ENCODE measurements at places on chromosomes 1 and 21. TPM values are rescaled to one million over a fixed set of nuclear protein-coding genes. Genes with fewer than 3 reads are reported as not detected.

SPATA17 gene
- total RNA-seq: 0.59 TPM

GRCh38 chr1:19202396-19202795 lies 7.7 kb downstream of the UBR4 start:
- DNase-seq: no peak

SPRR2A gene
- total RNA-seq: 1.6 TPM

BRWD1 gene
- total RNA-seq: 112 TPM

- no peak for DNase-seq
Observed at GRCh38 chr1:90457985-90458384, 259.1 kb downstream of the BARHL2 start.

HUNK gene
- total RNA-seq: 5.5 TPM

- DNase-seq: no peak
Observed at GRCh38 chr1:232335261-232335660, 294.7 kb downstream of the SIPA1L2 start.

GRCh38 chr1:69737527-69738185 lies 169.9 kb downstream of the LRRC7 start:
- peak; percentile 18 for DNase-seq

GRCh38 chr1:80917826-80918225 lies 882.9 kb upstream of the ADGRL2 start:
- DNase-seq: no peak

- no peak for DNase-seq
Observed at GRCh38 chr21:29726044-29726443, 213.8 kb downstream of the GRIK1 start.

DNA sequence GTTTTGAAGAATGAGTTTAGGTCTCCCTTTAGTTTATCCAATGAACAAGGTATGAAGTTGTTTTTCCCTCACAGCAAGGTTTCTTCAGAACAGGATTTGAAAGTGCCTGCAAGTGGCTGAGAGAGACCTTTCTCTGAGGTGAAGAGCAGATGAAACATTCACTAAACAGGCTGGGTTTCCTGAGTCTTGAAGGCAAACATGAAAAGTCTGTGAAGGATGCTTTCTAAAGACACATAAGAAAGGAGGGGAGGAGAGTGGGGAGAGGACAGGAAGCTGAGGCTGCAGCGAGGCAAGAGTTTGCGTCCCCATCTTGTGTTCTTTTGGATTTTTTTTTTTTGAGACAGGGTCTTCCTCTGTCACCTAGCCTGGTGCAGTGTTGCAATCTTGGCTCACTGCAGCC lies 95.7 kb upstream of the SIM2 start:
- no peak for DNase-seq

GRCh38 chr1:66360285-66360724 lies 173.6 kb upstream of the SGIP1 start:
- DNase-seq: no peak

RIPK4 gene
- 12.5 TPM for total RNA-seq

GPR25 gene
- not detected for total RNA-seq

EXO1 gene
- 5.9 TPM for total RNA-seq

CCDC24 gene
- total RNA-seq: 2.0 TPM

GRCh38 chr1:86429122-86429725 lies 5.3 kb downstream of the CLCA2 start:
- DNase-seq: no peak

GRCh38 chr21:40905251-40905650 lies 58.3 kb upstream of the DSCAM start:
- no peak for DNase-seq

- DNase-seq: no peak
Observed at GRCh38 chr1:245108246-245108645, 46.5 kb upstream of the KIF26B start.

AMY1B gene
- not detected for total RNA-seq

- no peak for DNase-seq
Observed at GRCh38 chr1:50453266-50453665, 30.0 kb upstream of the DMRTA2 start.

DNA sequence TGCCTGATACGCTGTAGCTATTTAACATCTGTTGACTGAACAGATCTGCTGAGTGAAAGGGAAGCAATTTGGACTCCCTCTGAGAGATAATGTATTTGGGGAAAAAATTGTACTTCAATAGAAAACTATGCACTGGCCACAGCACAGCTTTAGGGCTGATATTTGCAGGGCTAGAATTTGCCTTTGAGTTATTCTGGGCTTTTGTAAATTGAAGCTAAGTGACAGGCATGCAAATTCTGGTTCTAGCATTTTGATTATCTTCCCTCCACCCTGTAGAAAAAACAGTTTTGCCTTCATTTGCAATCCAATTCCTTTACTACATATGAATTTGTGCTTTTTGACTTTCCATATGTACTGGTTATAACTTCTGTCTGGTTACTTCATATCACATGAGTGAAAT lies 7.9 kb downstream of the KYAT3 start:
- DNase-seq: peak; percentile 68

DNA sequence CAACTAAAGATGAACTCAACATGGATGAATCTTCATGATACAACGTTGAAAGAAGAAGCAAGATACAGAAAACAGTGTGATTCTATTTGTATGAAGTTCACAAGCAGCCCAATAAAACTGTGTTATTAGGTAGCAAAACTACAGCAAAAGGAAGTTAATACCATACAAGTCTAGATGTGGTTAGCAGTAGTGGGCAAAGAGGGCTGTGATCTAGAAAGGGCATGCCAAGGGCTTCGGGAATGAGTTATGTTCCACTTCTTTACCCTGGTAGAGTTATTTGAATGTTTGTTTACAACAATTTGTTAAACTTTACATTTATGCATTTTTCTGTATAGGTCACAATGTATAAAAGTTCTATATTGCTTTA lies 9.2 kb downstream of the TNFRSF9 start:
- no peak for DNase-seq

C1orf87 gene
- 0.20 TPM for total RNA-seq

CDK11A gene
- 25.4 TPM for total RNA-seq

OR14K1 gene
- not detected for total RNA-seq

- no peak for DNase-seq
Observed at GRCh38 chr21:15211491-15212133, 146.8 kb upstream of the NRIP1 start.

GALE gene
- 8.3 TPM for total RNA-seq

DNA sequence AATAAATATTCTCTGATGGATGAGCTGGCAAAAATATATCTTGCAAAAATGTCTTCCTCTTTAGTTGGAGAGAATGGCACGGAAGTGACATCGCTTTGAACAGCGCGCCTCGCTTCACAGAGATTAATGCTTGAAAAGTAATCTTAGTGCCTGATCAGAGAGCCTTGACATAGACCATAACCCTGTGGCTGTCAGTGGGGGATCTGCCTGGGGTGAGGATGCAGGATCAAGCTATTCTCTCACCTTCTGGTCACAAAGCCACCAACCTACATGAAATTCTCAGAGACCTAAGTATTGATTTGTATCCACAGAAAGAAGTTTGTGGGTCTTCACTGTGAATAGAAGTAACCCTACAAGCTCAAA lies 492.6 kb downstream of the LMO4 start:
- DNase-seq: no peak

ETNK2 gene
- 4.6 TPM for total RNA-seq

- no peak for DNase-seq
Observed at GRCh38 chr21:36647279-36648093, 51.4 kb upstream of the SIM2 start.

- no peak for DNase-seq
Observed at GRCh38 chr21:17498586-17498985, 14.3 kb upstream of the CXADR start.

DNA sequence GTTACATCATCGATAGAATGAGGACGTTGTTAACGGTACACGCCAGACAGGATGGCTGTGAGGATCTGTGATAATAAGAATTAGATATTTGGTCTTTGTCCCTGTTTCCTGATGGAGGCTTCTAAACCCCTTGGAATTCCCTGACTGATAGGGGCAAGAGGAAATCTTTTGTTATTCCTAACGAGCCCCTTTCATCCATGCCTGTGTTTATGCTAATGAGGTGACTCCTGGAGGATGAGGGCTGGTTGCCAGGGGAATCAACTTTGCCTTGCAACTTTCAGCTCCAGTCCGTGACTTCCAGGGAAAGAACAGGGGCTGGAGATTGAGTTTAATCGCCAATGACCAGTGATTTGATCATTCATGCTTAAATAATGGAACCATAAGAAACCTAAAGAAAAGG lies 39.3 kb upstream of the NLRP3 start:
- DNase-seq: no peak

NCF2 gene
- 19.1 TPM for total RNA-seq

GRCh38 chr1:187143783-187144182 lies 315.0 kb downstream of the PLA2G4A start:
- no peak for DNase-seq

ANGPTL3 gene
- not detected for total RNA-seq

DNA sequence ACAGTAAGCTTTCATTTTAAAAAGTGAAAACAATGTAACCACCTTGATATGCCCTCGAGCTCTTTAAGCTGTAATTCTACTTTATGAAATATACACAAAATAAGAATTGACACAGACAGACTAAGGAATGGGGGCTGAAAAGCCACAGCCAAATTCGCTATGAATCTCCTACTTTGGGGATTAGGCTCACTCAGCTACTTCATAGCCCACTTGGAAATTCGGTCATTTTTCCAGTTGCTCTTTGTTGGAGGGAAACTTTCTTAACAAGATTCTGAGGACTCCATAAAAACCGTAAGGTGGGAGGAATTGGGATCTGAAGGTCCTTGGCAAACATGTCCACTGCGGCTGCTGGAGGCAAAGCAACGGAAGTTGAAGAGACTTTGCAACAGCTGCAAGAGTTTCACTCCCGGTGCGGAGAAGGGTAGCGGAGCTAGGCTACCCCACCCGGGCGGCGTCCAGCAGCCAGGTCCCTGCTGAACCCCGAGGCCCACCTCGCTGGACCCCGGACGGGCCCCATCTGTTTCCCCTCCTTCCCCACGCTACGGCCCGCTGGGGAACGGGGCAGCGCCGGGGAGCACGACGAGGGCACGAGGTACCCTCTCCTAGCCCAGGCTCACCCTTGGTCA lies 634 bp downstream of the MYCBP start:
- no peak for DNase-seq

GRCh38 chr21:37921091-37921490 lies 4.8 kb upstream of the KCNJ6 start:
- DNase-seq: no peak

GRCh38 chr1:236280438-236281197 lies 1.1 kb downstream of the ERO1B start:
- DNase-seq: no peak

DNA sequence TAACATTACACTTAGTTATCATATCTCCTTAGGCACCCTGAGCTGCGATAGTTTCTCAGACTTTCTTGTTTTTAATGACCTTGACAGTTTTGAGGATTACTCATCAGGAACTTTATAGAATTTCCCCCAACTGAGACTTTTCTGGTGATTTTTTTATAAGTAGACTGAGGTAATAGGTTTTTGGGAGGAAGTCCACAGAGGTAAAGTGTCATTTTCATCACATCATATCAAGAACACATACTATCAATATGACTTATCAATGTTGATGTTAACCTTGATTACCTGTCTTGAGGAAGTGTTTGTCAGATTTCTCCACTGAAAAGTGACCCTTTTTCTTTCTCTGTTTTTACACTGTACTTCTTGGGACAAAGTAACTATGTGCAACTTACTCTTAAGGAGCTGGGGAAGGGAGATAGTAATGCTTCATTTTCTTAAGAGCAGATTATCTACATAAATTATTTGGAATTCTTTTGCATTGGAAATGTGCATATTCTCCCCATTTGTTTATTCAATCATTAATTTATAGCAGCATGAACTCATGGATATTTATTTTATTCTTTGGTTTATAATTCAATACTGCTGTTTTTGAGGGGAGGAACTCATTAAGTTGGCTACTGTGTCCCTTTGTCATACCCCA lies 72.8 kb upstream of the HSD17B7 start:
- DNase-seq: no peak

DNA sequence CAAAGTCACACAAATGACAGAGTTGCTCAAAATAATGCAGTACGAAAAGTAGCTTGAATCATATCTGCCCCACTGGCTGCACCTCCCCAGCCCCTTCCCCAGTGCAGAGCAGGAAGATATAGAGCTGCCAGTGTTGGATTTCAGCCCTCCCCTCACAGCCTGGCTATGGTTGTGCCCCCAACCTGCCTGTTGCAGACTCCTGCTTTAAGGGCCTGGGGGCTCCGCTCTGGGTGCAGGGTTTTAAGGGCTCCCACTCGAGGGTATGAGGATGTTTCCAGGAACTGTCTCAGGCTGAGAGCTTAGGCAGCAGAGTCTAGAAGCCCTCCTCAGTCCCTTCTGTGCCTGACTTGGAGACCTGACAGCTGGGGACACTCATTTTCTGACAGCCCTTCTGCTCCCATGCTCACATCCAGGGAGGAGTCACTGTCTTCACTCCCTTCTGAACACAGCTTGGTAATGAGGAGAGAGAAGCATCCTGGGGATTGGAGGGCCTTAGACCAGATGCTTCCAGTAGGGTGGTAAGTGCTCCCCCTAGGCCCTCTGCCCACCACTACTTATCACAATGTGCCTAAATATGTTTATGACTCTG lies 4.6 kb downstream of the S100A9 start:
- no peak for DNase-seq

MROH9 gene
- total RNA-seq: 0.10 TPM

DNA sequence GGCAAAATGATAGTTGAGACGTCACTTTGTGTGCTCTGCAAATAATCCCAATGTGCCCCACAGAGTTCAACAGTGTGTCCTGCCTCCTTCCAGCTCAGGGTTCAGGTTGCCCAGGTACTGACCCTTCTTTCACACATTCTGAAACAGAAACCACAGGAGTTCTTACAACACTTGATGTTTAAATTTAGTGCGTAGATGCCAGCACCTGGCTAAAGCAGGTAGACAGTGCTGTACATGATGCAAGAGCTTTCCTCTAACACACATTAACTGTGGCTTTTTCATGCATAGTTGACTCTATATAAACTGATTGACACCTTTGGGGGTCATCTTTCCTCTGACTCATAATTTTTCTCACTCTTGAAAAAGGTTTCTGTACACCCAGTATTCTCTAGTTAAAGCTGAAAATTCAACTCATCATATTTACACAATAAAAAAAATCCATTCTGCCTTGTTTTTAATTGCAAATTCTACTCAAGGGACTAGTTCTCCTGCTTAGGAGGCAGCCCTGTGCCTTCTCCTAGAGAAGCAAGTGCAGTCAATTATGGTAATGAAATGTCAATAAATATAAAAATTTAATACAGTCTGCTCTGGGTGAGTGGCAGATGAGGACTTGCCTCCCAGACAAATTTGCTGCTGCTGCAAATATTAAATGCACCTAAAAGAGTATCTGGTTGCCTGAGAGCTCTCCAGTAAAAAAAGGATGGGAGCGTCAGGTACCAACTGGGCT lies 91.4 kb downstream of the NR5A2 start:
- DNase-seq: no peak

GRCh38 chr1:94709891-94710581 lies 110.1 kb upstream of the SLC44A3 start:
- DNase-seq: no peak

GRCh38 chr1:50332941-50333594 lies 90.2 kb downstream of the DMRTA2 start:
- DNase-seq: no peak

- no peak for DNase-seq
Observed at GRCh38 chr1:235990330-235990795, 74.5 kb downstream of the NID1 start.

- DNase-seq: no peak
Observed at GRCh38 chr1:63718541-63718970, 55.3 kb upstream of the ROR1 start.

GRCh38 chr1:178643831-178644230 lies 81.2 kb upstream of the RALGPS2 start:
- no peak for DNase-seq
